NCI-H774 (cell line): ENCODE measurements at places on chromosomes 12 and 14.

DNA sequence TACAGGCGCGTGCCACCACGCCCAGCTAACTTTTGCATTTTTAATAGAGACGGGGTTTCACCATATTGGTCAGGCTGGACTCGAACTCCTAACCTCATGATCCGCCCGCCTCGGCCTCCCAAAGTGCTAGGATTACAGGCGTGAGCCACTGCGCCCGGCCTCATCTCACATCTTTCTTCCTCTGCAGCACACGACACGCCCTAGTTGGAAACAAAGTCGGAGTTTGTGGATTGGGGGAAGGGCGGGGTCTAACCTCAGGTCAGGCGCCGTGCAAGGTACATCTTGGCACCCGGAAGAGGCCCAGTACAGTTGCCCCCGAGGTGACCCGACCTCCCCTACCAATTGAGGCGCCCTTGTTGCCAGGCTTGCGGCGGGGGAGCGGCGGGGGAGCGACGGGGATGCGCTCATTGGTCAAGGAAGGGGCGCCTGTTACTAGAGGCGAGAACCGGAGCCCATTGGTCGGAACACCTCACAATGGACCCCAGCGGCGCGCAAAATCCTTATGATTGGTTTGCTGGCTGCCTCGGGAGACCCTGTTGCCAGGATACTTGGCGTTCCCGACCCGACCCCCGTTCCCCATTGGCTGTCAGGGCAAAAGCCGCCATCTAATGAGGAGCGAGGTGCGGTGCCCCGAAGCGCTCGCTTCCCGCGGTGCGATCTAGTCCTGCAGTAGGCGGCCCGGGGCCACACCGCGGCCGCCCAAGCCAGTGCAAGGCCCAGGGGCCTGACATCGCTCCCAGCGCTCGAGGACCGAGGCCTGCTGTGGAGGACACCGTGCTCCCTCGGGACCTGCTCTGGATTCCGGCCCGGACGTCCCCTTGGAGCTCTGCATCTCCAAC lies at the start of gene REC8:
REC8 (plus strand) TSS at position 659 of the 839 bp plus-strand sequence. CDS start 473 bp downstream, outside the sequence.
- peak; percentile 98 for DNase-seq

- DNase-seq: no peak
These were observed 10.5 kb downstream of the ZFP36L1 start for GRCh38 chr14:68782091-68782981.

GRCh38 chr14:44767646-44768173 lies 194.0 kb downstream of the KLHL28 start:
- DNase-seq: no peak

GRCh38 chr12:65081496-65081895 lies 39.6 kb downstream of the WIF1 start:
- DNase-seq: no peak

DNA sequence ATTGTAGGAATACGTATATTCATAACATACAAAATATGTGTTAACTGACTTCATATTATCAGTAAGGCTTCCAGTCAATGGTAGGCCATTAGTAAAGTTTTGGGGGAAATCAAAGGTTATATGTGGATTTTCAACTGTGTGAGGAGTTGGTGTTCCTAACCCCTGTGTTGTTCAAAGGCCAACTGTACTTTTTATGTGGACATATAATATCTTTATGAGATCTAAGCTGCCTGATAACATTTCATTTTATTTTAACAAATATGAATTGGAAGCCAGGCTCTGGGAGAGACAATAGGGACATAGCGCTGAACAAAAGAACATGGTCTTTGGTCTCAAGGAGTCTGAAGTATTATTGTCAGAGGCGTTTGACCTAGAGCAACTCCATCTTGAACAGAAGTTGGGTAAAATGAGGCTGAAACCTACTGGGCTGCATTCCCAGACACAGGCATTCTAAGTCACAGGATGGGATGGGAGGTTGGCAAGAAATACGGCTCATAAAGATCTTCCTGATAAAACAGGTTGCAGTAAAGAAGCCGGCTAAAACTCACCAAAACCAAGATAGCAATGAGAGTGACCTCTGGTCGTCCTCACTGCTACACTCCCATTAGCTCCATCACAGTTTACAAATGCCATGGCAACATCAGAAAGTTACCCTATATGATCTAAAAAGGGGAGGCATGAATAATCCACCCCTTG lies 147.2 kb downstream of the KSR2 start:
- no peak for DNase-seq

GRCh38 chr14:99174081-99174769 lies 97.8 kb downstream of the BCL11B start:
- no peak for DNase-seq
